ENCODE measurements at places on chromosomes 3 and 15.

GRCh38 chr3:60269829-60270266 is 981.4 kb downstream of the FHIT start:
- DNase-seq: no peak

DNA sequence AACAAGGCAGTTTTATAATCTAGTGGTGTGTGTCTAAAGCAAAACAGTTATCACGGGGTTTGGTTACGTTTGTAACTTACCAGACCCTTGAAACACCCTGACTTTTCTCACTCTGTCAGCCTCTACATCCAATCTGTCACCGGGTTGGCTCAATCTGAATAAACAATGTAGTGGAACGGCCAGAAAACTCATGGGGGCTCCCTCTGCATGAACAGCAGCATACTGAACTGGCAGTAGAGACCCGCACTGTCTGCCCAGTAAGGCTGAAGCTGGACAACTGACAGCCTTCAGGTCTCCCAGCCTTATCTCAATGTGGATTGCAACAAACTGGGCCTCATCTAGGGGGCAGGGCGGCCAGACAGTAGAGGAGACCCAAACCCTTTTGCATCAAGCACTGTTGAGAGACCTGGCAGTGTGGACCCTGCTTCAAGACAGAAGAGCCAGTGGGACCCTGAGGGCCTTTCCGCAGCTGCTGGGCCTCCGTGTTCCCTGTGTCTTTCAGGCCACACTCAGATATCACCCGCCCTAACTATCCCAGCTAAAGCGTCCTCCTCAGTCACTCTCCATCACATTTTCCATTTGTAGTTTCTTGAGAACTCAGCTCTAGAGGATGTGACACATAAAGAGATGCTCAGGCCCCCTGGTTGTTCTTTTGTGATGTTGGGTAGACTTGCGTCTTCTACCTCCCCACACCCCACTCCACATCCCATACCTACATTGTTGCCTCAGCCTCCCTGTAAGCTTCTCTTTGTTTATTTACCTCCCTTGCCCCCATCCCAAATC is 181.2 kb upstream of the NR2E3 start:
- no peak for DNase-seq

DNA sequence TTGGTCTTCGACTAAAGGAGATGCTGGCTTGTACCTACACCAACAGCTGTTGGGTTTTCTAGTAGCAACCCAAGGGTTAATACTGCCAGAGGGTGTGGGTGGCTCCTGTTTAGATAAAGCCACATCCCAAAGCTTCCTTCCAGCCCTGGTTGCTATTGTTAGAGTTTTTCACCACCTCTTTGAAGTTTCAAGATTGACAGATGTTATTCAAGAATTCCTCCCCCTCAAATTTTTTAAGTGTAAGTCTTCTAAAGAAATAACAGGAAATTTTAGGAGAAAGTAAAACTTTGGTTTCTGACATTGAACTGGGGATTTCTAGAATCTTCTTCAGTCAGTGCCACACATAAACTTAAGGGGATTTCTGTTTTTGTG is 60.9 kb downstream of the TGFBR2 start:
- DNase-seq: no peak

DNA sequence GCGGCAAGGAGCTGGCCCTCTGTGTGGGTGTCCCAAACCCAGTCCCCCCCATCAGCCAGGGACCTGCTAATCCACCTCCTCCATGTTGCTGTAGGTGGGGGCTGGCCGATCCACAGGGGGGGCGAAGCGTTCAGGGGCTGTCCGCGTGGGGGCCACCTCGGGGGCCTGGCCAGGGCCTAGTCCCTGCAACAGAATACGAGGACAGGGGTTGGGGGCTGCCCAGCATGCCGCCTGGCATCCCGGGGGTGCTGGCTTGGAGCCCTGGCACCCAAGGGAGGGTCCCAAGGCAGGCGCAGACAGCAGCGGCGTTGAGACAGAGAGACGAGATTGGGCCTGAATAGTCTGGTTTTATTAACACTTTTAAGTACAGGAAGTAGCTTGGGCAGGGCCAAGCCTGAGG is 3.8 kb upstream of the QARS1 start:
- no peak for DNase-seq

DNA sequence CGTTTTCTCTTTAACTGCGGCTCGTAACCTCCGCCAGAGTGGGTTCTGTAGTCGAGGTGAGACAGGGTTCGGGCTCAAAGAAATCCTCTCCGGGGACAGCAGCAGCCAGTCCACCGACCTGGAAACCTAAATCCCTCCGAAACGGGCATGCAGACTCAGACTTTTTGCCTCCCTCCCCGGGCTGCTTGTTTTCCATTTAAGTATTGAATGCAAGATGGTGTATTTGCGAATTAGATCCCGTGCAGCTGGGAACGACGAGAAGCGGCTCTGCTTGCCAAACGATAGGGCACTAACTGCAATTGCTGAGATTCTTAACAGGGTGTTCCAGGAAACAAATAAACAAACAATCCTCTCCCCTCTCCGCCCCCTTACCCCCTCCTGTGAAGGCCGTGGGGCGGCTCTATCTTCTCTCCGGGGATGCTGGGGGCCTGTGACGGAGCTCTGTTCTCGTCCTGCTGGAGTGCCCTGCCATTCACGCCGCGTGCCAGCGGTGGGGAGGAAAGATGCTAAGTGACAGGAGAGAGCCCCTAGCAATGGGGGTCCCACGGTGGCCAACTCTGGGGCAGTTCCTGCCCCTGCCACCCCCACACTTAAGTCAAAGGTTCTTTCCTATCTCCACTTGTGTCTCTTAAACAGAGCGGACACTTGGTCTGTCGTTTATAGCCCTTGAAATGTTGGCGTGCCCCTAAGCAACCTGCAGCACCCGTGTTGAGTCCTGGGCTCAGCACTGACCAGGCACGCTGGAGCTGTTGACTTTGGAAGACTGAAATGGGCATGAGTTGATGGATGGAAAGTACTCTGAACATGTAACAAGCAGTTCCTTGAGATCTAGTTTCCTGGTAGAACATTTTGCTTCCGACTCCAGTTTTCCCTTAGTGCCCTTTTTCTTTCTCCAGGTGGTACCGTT is 1.3 kb upstream of the ETV5 start:
- peak; percentile 57 for DNase-seq

DNA sequence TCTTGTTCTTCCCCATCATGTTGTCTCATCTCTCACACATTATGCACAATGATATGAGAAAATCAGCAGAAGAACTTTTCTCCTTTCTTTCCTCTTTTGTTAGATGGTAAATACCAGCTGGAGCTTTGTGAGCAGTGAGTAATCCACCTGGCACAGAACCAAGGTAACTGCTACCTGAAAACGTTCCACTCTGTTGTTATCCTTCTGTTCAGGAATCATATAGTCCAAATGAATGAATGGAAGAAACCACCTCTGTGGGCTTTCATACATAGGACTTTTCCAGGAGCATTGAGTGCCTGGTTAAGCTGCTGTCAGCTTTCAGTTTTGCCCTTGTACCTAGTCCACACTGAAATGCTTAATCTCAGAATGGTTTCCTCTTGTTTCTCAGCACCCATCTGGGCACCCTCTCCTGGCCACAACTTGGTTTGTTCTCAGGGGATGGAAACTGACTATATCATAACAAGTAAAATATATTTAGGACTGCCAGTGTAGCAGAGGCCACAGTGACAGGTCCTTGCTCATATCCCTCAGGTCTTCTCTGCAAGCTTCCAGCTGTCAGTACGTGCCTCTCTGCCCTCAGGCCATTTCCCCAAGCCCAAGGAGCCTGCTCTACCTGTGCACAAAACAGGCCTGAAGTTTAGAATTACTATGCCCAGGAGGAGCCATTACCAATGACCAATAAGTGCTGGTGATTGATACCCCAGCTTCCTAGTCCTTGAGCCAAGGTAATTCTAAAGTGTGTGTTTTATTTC is 23.5 kb upstream of the SLC4A7 start:
- peak; percentile 70 for DNase-seq

DNA sequence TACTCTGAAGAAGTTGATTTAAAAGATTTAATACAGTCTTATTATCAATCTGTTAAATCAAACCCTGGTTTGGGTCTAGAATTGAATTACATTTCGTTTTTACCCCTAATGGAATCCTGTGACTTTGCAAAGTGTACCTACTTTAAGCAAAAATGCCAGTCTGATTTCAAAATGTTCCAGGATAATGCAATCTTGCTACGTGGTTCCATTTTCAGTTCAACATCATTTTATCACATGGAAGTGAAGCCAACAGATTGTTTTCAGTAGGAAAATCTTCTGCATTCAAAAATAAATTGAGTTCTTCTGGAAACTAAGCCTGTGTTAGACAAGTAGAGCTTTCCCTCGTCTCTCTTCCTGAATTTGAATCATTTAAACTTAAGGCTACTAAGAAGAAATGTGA is 356.4 kb downstream of the CHST2 start:
- no peak for DNase-seq

DNA sequence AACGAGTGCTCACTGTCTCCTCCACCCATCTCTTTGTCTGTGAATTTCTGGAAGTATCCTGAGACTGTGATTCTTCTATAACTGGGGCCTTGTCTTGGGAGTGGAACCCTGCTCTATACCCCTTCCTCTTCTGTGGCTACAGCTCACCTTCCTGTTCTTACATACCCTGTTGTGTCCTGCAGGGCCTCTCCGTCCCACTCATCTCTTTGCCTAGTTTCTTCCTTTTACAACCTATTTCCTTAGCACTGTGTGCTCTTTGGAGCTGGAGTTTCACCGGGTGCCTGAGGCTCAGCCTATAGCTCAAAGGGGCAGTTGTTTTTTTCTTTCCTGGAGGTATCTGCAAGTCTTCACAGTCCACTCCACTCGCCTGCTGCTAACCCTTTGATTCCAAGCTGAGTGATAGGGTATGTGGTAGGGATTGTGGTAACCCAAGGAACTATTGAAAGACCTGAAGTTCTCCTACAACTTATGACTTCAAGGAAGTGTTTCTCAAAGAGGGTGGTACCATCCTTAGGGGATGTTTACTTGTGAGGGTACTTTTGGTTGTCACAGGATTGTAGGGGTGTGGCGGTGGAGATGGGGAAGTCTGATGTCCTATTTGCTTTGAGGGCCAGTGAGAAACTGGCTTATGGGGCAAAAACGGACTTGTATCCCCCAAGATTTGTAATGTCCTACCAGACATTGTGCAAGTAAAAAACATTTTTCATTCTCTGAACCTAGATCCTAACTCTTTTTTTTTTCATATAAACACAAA is 66.6 kb upstream of the ARL8B start:
- no peak for DNase-seq

- peak; percentile 7 for DNase-seq
These were observed 179.8 kb downstream of the SNRPN start for GRCh38 chr15:25134546-25134945.

DNA sequence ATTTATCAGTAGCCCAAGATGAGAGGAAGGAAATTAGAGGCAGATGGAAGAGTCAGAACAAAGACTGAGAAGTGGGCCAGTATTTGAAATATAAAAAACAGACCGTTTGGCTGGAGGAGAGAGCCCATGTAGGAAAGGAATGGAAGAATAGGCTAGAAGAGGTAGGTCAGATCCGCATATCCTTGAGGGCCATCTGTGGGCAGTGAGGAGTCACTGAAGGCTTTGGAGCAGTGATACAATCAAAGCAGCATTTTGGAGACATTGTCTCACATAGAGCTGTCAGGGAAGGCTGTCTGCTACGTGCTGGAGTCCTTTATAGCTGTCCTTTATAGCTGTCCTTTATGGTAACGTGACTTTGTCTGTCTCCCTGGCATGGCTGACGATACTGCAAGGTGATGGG is 92.0 kb upstream of the VEPH1 start:
- DNase-seq: no peak

GRCh38 chr3:69108811-69109210 is 13.6 kb downstream of the LMOD3 start:
- no peak for DNase-seq

GRCh38 chr15:59251001-59251845 is 44.6 kb downstream of the LDHAL6B start:
- no peak for DNase-seq

DNA sequence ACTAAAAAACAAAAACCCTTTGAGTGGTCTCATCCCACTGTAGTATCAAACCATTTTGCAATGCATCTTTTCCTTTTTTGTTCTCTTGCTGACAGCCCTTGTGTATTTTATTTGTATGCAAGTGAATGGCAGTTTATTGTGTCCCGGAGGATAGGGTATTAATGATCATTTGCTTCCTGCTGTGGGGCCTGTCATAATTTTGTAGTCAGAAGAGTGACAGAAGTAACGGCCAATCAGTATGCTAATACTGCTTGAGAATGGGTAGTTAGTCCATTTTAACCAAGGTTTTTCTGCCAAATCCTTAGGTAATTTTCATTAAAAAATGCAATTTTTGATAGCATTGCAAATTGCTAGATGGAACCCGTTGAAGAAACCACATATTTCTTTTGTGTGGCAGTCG is 75.5 kb upstream of the PLSCR5 start:
- DNase-seq: no peak

- no peak for DNase-seq
These were observed 14.8 kb upstream of the SHISA5 start for GRCh38 chr3:48518638-48519276.

GRCh38 chr3:147373301-147373700 is 33.0 kb downstream of the ZIC4 start:
- no peak for DNase-seq

GRCh38 chr3:23455084-23455483 is 252.0 kb downstream of the UBE2E2 start:
- DNase-seq: peak; percentile 56

- no peak for DNase-seq
These were observed 39.9 kb downstream of the SFMBT1 start for GRCh38 chr3:53005854-53006513.

GRCh38 chr3:114553949-114554593 is 260.2 kb downstream of the TIGIT start:
- peak; percentile 30 for DNase-seq

DNA sequence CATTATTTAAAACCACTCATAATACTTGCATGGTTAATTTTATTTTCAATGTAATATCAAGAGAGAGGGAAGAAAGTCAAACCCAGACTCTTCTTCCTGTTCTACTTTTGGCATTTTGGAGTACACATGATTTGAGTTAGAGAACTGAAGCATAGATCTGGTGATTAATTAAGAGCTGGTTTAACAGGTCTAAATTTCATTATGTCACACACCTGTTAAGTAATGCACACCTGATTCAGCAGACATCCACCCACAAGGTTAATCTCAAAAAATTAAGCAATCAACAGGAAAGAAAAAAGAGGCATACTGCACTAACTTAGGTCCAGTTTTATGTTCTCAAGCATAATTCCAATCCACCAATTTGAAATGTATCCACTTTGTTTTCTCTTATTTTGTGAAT is 101.1 kb upstream of the ICE2 start:
- DNase-seq: no peak

DNA sequence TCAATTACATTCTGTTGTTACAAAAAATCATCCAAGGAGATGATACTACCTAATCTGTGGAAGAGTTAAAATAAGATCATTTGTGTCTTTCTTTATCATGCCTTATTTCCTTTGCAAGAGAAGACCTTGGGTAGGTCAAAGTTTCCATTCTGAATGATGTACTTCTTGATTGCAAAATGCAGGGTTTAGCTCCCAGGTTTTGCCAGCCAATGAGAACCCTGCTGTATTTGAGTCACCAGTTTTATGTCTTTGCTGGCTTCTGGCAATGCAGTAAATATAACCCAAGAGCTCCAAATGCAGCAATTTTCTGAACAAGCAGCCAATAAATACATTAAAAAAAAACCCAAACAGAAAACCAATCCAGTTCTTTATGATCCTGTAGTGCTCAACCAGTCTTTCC is 204.9 kb downstream of the CADPS start:
- no peak for DNase-seq

Data from astrocyte of the hippocampus (primary cell).